ENCODE measurements at places on chromosomes 7 and 10.

GRCh38 chr7:45980973-45981372 is 59.9 kb upstream of the IGFBP3 start:
- no peak for DNase-seq

GRCh38 chr7:139893999-139894398 is 64.9 kb downstream of the TBXAS1 start:
- DNase-seq, result no peak

DNA sequence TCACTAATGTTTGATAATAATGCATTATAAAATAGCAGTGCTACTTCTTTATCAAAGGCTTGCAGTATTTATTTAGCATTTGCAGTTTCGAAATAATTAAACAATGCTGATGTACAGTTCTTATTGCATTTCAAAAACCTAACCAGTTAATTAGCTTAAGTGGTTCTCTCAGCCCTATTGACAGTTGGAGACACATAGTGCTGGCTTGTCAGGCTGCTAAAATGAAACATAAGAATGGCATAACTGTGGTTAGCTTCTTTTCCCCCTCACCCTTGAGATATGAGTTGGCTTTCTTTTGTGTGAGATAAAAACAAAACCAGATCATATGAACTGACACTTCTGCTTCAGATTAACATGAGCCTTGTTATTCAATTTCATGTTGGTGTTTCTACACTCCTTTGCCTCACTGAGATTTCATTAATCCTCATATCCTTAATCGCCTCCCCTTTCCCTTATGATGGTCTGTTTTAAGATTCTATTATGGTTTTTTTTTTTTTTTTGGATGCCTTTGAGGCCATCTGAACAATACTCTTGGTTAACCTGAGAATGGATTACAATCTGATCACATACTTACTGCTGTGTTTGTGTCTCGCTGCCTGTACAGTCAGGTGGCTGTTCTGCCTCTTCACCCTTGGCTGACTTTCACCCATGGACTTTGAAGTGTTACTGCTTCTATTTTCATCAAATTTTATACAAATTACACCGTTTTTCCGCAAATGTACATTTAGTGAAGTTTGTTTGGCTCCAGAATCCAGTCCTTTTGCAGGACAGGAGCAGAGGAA is 108.0 kb downstream of the SDK1 start:
- DNase-seq, result peak; percentile 6

DNA sequence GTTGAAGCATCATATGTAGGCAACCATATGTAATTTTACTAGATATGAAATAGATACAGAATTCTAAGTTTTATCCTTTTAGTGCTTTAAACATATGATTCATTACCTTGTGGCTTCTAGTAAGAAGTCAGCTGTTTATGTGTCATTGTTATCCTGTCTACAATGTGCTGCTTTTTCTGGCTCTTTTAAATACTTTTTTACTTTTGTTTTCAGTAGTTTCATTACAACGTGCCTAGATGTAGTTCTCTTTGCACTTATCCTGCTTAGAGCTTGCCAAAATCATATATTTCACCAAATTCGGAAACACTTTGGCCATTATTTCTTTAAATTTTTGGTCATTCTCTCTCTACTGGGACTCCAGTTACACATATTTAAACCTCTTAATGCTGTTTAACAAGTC is 26.4 kb downstream of the YAE1 start:
- DNase-seq, result peak; percentile 72

DNA sequence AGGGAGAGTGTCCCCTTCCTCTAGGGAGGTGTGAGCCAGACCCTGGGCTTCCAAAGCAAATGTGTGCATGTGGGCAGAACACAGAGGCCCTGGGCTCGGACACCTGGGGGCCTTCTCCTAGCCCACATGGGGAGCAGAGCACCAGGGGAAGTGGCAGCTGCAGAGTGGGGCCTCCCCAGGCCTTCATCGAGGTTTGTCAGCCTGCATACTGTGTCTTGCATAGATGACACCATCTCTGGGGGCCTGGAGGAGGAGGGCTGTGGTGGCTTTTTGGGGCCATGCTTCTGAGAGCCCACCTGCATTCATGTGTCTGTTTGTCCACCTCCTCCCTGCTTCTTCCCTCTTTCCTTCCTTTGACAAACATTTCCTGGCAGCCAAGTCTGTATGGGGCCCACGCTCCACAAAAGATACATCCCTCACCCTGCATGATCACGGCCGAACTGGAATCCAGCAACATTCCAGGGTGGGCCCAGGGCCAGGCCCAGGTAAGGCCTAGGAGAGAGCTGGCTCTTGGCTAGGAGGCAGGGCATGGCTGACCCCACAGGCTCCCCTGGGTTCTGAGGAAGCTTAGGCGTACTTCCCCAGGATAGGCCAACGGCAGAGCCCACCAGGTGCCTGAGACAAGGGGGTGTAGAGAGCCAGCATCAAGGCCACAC is 79.2 kb downstream of the ZMIZ1 start:
- DNase-seq, result no peak

GRCh38 chr10:52744057-52744805 is 28.4 kb downstream of the MBL2 start:
- DNase-seq, result no peak

GRCh38 chr10:123262456-123262855 is 108.3 kb downstream of the BUB3 start:
- DNase-seq, result no peak

All from fibroblast of skin of back (primary cell).